ENCODE measurements at places on chromosomes 5 and 9.

- DNase-seq = no peak
Observed at GRCh38 chr5:132223861-132224260, 3.8 kb downstream of the P4HA2 start.

GRCh38 chr5:159850160-159850559 lies 66.1 kb upstream of the ADRA1B start:
- DNase-seq = no peak

DNA sequence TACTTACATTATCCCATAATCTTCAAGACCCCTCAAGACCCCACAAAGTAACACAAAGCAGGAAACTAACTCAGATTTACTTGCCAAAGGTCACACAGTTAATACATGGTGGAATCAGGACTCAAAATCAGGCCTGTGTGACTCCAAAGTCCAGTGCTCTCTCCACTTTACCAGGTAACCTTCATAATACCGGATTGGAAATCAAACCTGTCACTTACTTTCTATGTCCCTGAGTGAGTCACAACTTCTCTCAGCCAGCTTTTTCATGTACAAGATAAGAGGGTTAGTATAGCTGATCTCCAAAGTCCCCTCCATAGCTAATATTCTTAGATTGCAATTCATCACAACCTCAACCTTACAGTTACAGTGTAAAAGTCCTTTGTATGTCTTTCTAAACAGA lies 17.1 kb downstream of the STRBP start:
- no peak for DNase-seq

GRCh38 chr5:21665524-21665923 lies 1187.6 kb downstream of the CDH12 start:
- no peak for DNase-seq

- DNase-seq = no peak
Observed at GRCh38 chr5:54259090-54259489, 51.3 kb downstream of the ARL15 start.

GRCh38 chr5:7717691-7718090 lies 133.2 kb downstream of the CFAP90 start:
- DNase-seq = no peak

DNA sequence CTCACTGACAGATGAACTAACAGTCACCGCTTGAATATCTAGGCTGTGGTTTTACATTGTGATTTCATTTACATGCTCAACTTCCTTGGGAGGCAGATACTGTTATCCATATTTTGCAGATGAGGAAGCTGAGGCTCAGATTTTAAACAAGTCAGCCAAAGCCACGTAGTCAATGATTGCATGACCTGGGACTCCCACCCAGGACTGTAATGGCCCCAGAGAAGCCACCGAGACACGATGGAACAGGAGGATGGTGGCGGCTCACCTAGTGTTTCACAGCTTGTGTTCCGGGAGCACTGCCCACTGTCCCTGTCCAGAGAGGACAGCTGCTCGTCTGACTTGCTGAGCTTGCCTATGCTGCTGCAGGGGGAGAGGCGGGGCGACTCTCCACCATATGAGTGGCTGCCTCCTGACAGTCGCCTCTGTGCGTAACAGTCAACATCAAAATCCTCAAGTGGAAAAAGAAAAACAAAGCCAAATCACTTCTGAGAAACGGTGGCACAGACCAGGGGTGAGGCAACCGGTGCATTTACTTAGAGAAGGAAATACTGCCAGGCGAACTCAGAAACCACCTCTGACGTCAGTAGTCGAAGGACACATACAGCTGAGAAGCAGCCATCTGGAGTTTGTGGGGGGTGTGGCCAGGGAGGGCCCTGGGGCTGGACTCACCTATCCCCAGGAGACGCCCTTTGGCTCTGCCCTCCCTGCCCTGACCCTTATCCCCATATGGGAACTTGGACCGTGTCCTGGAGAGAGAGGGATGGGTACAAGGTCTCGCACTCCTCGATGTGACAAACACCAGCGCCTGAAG lies 82.5 kb downstream of the PRRT1B start:
- no peak for DNase-seq

DNA sequence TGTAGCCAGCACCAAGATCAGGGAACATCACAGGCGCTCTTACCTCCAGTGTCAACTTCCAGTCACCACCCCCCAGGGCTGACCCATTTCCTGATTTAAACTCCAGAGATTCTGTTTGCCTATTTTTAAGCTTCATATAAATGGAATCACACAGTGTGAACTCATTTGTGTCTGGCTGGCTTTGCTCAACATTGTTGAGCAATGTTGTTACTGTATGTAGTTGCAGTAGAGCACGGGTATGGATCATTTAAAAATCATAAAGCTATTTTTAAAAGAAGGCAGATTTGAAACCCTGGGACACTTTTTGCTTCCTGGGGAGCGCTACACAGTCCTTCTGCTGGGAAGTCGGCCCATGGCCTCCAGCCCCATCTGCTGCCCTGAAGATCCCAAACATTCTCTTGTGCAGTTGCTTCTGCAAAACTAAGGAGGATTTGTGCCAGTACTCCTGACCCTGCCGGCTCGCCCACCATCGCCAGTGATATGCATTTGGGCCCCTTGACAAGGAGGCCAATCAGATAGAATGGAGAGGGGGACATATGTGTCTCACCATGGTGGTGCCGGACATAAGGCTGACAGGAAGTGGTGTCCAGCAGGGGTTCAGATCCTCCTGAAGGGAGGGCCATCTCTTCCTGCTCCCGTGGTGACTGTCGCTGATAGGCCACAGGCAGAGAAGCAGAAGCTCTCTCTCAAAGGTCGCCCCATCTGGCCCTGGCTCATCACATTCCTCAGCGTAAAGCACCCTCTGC lies 13.3 kb downstream of the DCANP1 start:
- no peak for DNase-seq

- peak; percentile 39 for DNase-seq
Observed at GRCh38 chr9:132412089-132412488, 2.1 kb downstream of the CFAP77 start.

- no peak for DNase-seq
Observed at GRCh38 chr5:96691503-96692303, 29.5 kb downstream of the CAST start.

- DNase-seq = no peak
Observed at GRCh38 chr9:133640580-133641395, 4.6 kb downstream of the DBH start.

DNA sequence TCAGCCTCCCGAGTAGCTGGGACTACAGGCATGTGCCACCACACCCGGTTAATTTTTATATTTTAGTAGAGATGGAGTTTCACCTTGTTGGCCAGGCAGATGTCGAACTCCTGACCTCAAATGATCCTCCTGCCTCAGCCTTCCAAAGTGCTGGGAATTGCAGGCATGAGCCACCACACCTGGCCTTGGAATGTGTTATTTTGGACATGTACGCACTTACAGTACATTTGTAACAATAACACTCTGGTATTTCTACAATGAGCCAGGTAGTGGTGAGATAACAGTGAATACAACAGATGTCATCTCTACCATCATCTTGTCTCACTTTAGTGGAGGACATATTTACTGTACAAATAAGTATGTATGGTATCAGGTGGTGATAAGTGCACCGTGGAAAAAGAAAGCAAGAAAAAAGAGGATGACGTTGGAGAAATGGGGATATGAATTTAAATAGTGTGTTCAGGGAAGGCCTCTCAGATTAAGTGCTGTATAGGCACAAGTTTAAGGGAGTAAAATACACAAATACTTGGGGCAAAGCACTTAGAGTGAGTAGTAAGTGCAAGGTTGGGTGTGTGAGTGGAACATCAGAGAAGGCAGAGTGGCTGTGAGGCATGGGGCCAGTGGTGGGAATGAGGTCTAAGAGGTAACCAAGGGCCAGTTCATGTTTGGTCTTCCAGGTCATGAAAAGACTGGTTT lies 100.1 kb downstream of the CDC42SE2 start:
- DNase-seq = no peak

GRCh38 chr5:26791433-26791832 lies 247.0 kb downstream of the CDH9 start:
- DNase-seq = no peak

All from kidney capillary endothelial cell (primary cell).